ENCODE measurements at places on chromosomes 12 and 14. TPM values are rescaled to one million over a fixed set of nuclear protein-coding genes. Genes with fewer than 3 reads are reported as not detected.

OR4E2 gene
- not detected for total RNA-seq

RNU4-1 gene
- under 0.01 TPM for total RNA-seq

TSPAN9 gene
- total RNA-seq = 15.7 TPM

INHBC gene
- total RNA-seq = not detected

INSM2 gene
- not detected for total RNA-seq

P3H3 gene
- total RNA-seq = 34.9 TPM

NEDD8 gene
- 96.5 TPM for total RNA-seq

KIF26A gene
- total RNA-seq = 4.2 TPM

CEBPE gene
- total RNA-seq = not detected

TMPRSS12 gene
- not detected for total RNA-seq

RITA1 gene
- 8.3 TPM for total RNA-seq

PHLDA1 gene
- total RNA-seq = 34.9 TPM

CIROP gene
- total RNA-seq = not detected

CBX5 gene
- 32.1 TPM for total RNA-seq

CLEC6A gene
- total RNA-seq = not detected

CDKN1B gene
- 77.4 TPM for total RNA-seq

LRRC10 gene
- total RNA-seq = not detected

CLEC4D gene
- total RNA-seq = 0.87 TPM

HEBP1 gene
- total RNA-seq = 57.2 TPM

TMPO gene
- total RNA-seq = 65.4 TPM

OTOGL gene
- total RNA-seq = not detected

STAC3 gene
- total RNA-seq = not detected

PCNX4 gene
- total RNA-seq = 74.7 TPM

PWP1 gene
- 104 TPM for total RNA-seq

MYF6 gene
- total RNA-seq = not detected

THTPA gene
- total RNA-seq = 28.5 TPM

TRIM9 gene
- 4.2 TPM for total RNA-seq

FOXM1 gene
- total RNA-seq = 0.21 TPM

All from tibial nerve (tissue), 4 donors.